ENCODE measurements at places on chromosomes 6 and 20.

DNA sequence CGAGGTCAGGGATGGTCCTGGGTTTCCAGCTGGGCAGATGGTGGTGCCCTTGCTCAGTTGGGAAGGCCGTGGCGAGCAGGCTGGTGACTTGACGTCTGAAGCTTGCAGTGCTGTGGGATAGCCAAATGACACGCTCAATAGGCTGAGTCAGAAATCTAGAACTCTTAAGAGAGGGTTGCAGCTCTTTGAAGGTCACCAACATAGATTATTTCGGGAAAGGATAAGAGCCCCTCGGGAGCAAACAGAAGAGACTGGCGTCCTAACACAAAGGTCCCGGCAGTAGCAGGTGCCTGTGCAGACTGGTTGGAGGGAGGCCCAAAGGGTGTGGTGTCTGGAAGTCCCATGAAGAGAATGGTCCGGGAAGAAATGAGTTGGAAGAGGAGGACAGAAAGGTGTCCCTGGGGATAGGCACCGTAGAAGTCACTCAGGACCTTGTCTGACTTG is 18.4 kb downstream of the PKIG start:
- DNase-seq: no peak

GRCh38 chr6:113645576-113645970 is 211.6 kb upstream of the MARCKS start:
- no peak for DNase-seq

DNA sequence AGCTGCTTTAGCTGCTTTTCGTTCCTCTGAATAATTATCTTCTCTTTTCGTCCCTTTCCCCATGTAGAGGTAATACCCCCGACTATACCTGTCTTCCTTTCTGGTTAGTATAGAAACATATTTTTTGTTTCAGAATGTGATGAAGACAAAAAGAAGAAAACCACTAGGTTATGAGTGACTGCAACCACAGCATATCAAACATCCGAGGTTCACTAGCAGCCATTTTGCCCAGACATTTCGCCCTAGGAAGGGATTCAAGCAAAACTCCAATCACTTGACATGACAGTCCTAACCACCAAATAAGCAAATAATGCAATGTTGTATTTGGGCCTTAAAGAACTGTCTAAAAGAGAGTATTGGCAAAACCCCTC is 9.4 kb downstream of the SNX5 start:
- no peak for DNase-seq

- DNase-seq: no peak
Measured at GRCh38 chr6:18415671-18416340, 28.7 kb downstream of the RNF144B start.
